D721Med (cell line): ENCODE measurements at places on chromosomes 12 and 14.

DNA sequence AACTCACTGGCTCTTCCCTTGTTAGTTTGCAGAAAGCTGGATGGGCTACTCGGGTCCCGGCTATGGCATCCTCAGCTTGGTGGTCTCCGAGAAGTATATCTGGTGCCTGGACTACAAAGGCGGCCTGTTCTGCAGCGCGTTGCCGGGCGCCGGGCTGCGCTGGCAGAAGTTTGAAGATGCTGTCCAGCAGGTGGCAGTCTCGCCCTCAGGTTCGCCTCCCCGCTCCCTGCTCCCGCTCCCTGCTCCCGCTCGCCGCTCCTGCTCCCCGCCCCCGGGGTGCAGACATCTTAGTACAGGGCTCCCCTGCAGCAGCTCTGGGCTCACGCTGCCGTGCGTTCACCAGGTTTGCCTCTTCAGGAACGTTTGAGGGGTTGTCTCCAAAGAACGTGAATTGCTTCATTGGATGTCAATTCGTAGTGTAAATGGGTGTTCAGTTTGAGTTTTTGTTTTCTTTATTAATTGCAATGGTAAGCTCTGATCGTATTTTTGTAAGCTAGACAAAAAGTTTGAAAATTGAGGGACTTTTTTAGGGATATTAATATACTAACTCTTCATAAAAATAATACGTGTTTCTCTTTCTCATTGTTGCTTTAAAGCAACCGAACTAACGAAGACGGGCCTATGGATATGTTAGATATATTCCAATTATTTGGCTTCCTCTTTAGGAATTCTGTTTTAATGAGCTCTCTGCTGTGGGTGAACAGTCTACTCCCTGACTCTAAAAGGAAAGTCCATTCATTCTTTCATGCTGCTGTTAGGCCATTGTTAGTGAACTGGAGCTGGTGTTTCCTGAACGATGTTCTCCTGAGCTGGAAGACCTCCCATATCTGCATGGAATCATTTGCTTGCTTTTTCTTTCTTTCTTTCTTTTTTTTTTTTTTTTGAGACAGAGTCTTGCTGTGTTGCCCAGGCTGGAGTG is 71.3 kb downstream of the ANKRD9 start:
- peak; percentile 88 for DNase-seq

DNA sequence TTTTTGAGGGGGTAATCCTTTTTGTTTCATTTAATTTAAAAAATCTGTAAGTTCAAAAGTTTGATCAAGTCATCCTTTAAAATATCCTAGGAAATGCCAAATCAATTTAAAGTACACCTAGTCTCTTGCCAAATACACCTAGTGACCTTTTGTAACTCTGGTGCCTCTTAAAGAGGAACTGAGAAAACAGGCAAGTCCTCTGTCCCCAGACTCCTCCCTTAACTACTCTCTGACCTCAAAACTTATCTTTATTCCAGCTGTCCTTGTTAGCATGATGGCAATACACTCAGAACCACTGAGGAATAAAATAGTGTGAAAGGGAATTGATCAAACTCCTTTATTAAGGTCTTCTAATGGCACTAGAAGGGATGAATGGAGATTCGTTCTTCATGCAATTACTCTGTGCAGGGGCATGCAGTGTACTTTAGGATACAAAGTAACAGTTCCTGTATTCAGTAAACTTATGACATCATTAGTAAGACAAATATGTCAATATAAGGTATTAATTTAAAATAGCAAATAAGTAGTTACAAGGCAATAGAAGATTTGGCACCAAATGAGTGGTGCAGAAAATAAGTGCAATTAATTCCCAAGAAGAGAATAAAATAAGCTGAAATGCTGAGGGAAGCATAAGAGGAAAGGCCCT is 3.3 kb downstream of the FAR2 start:
- no peak for DNase-seq

GRCh38 chr14:68979722-68980451 is 785 bp upstream of the ACTN1 start:
- no peak for DNase-seq

GRCh38 chr12:29572938-29573337 is 75.5 kb upstream of the OVCH1 start:
- DNase-seq, result no peak

DNA sequence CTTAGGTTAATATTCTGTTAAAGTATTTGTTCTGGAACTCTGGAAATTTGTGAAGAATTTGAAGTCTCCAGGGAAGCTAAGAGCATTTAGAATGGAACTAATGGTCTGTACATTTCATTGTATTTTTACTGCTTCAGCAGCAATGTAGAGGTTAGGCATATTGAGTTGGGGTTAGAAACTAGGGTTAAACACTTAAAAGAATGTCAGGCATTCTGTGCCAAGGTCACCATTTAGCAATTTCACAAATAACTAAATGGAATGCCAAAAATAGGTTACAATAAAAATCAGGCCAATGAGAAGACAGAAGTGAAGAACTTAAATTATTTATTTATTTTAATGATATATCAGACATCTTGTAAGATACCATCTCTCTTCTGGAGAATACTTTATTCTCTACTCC is 210.8 kb downstream of the C12orf50 start:
- no peak for DNase-seq

DNA sequence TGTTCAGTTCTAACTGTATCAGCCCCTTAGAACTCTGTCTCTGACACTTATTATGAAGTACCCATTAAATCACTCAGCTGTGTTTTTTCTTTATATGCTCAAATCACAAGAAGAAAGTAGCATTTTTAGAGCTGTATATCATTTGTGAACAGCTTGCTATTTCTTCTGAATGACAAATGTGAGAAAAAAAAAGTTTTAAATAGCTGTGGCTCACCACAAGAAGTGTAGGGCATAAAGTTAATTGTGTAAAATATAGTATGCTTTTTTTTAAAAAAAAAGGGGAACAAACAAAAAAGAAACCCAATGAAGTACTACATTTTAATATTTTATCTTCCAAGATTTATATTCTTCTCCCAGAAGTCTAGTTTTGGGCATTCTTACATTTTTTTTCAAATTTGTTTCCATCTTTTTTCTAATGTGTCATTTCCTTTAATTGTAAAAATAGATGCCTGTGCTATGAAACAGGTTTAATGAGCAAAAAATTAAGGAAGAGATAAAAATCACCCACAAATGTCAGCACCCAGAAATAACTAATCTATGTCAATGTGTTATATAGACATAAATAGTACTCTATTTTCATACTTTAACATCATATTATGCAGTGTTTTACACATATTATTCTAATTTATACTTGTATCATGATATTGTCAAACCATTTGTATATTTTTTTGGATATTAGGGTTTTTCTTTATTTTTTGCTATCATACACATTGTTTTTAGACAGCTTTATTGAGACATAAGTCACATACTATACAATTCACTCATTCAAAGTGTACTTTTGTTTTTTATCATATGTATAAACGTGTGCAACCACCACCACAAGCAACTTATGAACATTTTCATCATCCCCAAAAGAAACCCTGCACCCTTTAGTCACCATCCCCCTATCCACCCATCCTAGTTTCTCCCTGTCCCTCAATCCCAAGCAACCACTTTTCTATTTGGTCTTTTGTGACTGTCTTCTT is 22.4 kb upstream of the LRRK2 start:
- no peak for DNase-seq

GRCh38 chr14:24429395-24430142 is at the start of the genes CBLN3 and KHNYN:
Gene CBLN3 (minus strand): TSS chr14:24429668. CDS start chr14:24429054, 614 bp downstream.
Gene KHNYN (plus strand): TSS chr14:24429954. CDS start chr14:24430731, 777 bp downstream.
- DNase-seq, result peak; percentile 96

- no peak for DNase-seq
Measured at GRCh38 chr14:68407285-68407684, 385.6 kb downstream of the ZFP36L1 start.

DNA sequence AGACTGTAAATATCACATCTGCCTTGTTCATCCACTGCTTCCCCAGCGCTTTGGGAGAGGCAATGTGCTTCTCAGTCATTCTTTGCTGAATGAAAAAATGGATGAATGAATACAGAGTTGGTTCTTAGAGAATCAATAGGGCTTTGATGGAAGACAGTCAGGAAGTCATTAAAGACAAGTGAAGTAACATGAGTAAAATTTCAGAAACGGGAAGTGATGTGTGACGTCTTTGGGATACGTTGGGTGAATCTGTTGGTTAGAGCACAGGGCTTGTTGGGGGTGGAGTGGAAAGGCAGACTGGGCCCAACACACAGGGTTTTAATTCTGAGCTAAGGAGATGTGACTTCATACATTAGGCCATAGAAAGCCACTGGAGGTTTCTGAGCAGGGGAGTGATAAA is 39.0 kb upstream of the NRXN3 start:
- no peak for DNase-seq

- DNase-seq, result no peak
Measured at GRCh38 chr12:62771828-62772227, 163.1 kb downstream of the PPM1H start.

DNA sequence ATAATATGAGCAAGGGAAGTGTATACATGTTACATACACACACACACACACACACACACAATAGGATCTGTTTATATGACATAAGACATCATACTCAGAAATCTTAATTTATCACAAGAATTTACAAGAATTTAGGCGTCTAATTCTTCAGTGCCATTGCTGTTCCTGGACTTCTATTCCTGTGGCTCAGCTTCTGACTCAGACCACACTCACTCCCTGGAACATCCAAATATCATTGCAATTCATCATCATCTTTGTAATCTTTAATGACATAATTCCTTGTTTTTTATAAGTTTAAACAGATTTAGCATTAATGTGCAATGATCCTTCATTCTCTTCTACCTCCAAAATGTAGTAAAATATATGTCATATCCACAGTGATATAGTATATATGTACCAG is 544.2 kb downstream of the FOXG1 start:
- DNase-seq, result no peak

GRCh38 chr12:72207079-72207478 is 65.1 kb upstream of the TRHDE start:
- no peak for DNase-seq

GRCh38 chr12:65156366-65156841 is 13.0 kb upstream of the LEMD3 start:
- no peak for DNase-seq

DNA sequence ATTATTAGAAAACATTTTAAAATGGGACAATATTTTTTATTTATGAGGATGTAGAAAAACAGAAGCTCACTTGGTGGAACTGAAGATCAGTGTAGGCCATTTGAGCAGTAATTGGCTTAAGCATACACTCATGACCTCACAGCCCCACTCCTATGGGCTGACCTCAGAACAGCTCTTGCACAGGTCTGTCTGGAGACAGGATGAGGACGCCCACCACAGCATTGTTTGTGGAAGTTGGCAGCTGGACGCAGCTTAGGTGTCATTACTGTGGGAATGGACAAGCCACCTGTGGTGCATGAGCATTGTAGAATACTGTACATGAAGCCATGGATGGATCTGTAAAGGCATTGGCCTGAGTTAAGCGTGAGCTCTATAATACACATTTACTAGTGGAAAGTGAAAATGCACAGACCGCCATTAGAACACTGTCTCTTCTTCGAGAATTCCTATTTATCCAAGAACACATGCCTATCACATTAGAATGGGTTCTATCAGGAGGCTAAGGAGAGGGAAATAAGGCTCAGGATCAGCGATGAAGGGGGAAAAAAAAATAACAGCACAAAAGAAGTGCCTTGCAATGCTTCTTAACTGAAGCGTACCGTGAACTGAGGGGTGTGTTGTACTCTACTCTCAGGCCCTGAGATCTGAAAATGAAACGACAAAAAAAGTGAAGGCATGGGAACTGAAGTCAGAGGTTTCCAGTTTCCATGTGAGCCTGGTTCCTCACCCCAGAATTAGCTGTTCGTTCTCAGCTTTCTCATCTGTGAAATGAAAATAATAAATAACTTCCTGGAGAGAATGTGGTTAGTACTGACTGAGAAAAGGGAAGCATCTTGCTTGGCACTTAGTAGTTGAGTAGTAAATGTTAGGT is 33.6 kb downstream of the KCNA1 start:
- DNase-seq, result no peak

GRCh38 chr12:55972042-55972441 is 1.8 kb upstream of the RAB5B start:
- no peak for DNase-seq

- DNase-seq, result no peak
Measured at GRCh38 chr12:39692258-39692853, 72.8 kb upstream of the ABCD2 start.

- DNase-seq, result no peak
Measured at GRCh38 chr12:11862798-11863197, 207.9 kb upstream of the BCL2L14 start.

GRCh38 chr12:32508626-32509025 is 109.3 kb downstream of the FGD4 start:
- DNase-seq, result no peak

GRCh38 chr12:12507121-12507520 is 55.5 kb downstream of the DUSP16 start:
- no peak for DNase-seq

DNA sequence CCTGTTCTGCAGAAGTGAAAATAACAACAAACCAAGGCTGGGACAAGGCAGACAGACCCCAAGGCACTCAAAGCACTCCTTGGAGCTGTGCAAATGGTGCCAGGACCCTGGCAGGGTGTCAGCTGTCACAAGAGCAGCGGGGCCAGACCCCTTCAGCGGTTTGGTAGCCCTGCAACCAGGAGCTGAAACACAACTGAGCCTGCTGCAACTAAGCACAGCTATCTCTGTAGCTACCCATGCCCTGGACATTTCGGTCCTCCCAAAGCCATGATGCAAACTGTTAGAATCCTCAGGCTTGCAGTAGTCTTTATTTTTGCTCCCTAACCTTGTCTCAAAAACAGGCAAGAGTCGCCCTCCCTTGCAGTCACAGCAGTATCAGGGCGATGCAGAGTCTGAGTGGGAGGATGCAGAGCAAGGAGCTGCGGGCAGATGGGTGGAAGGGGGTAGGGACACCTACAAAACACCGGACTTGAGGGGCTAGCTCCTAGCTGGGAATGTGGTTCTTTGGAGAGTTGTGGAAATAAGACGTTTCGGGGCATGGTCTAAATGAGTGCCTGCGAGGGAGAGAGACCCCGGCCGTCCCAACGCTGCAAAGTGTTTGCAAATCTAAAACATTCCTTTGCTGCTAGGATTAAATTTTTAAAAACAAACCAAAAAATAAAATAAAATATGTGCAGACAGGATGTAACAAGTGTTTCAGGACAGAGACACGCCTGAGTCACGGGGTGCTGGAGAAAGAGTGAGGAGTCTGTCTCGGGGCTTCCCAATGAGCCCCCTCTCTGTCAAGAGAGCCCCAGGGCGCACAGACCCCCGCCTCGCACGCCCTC is 1.0 kb downstream of the NUAK1 start:
- DNase-seq, result no peak

DNA sequence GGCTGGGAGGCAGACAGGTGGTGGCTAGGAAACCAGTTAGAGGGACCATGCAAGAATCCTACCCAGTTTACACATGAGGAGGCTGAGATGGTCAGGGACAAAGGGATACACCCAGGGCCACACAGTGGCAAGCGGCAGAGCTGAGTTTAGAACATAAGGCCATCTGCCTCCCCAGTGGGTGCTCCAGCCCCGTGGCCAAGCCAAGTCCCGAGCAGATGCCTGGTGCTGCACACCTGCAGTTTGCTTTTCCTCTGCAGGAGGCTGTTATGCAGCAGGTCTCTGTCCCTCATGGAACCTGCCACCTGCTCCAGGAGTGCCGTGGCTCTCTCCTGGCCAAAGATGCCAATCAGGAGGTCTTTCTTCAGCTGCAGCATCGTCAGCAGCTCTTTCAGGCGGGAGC is 70.8 kb downstream of the SYNE3 start:
- DNase-seq, result no peak
